Amniotic epithelial cell (primary cell): ENCODE measurements at places on chromosomes 7 and 10.

- DNase-seq: no peak
Measured at GRCh38 chr7:138726288-138726687, 25.1 kb upstream of the SVOPL start.

DNA sequence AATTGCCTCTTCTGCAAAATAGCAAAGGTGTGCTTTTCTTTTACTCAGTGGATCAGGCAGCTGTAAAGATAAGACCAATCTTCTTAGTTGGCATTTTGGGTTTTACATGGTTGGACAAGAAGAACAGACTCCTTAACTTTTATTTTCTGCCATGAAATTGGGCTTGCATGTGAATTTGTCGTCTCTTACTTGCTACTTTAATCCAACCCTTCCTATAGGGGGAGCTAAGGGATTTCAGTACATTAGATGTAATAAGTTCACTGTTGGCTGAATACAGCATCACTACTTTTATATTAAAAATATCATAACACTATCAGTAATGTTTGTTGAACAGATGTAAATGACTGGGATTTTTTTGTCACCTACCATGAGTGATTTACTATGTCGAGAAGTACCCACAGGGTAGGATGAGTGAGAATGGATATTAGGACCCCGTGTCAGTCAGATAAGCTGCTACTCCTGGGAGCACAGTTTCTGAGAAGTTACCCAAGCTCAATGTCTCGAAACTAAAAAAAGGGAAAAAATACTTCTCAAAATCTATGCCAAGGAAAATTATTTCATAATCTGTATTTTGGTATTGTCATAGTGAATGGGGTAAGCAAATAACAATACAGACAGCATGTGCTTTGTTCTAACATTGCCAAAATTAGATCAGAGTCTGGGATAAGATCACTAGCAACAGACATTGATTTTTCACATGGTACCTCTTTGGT is 127.4 kb upstream of the AGR3 start:
- peak; percentile 65 for DNase-seq

GRCh38 chr7:155698633-155699032 is 54.2 kb downstream of the RBM33 start:
- no peak for DNase-seq

DNA sequence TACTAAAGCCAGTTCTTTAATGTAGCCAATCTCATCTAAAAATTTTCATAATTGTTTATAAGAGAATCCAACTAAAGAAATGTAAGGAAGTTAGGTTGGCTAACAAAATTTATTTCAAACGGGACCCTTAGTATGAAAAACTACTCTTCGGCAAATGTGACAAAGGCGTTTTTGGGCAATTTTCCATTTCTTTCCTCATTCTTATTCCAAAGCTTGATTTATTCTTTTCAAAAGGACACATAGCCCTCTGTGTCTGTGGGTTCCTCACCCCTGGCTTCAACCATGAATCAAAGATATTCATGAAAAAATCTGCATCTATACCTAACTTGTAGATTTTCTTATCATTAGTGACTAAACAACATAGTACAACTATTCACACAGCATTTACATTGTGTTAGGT is 195.9 kb downstream of the ZMYND11 start:
- no peak for DNase-seq
